ENCODE measurements at places on chromosomes 2 and 18.

- DNase-seq: no peak
Measured at GRCh38 chr18:36850527-36851201, 21.7 kb downstream of the KIAA1328 start.

DNA sequence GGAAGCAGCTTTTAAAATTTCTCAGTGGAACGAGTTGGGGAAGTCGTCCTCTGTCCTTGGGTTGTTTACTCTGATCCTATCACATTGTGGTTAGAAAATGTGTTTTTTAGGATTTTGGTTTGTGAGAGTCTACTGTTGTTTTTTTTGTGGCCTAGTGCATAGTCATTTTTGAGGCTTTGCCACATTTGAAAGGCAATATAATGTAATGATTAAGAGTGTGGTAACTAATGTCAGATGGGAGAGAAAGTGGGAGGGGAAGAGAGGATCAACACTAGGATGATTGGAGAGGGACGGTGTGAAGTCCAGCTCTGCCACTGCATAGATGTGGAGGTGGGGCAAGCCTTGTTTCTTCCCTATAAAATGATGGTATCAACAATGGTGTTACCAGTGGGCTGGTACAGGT is 8.5 kb downstream of the SP140L start:
- DNase-seq: no peak

DNA sequence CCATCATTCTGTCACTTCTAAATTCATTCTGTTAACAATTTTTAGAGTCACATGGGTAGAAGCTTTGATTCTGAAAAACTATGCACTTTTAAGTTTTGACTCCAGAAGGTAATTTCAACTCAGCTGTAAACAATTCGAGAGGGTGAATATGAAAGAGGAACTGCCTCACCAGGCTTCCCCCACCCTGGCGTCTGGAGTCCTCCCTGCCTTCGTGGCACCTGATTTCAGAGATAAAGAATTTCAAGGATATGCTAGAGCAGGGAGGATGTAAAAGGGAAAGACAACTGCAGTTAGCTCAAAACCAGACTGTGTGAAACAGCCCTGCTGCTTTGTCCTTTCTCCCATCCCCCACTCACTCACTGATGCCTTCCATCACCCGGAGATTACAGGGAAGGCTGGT is 40.7 kb downstream of the ONECUT2 start:
- no peak for DNase-seq

DNA sequence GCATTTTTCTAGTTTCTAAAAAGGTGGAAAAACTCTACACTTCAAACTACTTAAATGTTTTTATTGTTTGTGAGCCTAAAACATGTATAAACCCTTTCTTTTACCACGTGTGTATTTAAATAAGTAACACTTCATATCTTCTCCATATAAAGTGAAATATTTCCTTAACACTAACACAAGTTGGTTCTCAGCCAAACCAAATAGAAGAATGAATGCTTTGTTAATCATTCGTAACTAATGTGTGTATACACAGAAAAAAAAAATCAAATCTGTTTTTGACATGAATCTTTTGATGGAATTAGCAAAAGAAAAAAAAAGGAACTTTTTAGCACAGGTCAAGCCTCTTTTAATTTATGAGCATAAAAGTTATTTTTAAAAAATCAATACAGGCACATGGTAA is 89.3 kb downstream of the EHBP1 start:
- no peak for DNase-seq

GRCh38 chr2:176128172-176128981 is 1.1 kb upstream of the HOXD8 start:
- DNase-seq: no peak

DNA sequence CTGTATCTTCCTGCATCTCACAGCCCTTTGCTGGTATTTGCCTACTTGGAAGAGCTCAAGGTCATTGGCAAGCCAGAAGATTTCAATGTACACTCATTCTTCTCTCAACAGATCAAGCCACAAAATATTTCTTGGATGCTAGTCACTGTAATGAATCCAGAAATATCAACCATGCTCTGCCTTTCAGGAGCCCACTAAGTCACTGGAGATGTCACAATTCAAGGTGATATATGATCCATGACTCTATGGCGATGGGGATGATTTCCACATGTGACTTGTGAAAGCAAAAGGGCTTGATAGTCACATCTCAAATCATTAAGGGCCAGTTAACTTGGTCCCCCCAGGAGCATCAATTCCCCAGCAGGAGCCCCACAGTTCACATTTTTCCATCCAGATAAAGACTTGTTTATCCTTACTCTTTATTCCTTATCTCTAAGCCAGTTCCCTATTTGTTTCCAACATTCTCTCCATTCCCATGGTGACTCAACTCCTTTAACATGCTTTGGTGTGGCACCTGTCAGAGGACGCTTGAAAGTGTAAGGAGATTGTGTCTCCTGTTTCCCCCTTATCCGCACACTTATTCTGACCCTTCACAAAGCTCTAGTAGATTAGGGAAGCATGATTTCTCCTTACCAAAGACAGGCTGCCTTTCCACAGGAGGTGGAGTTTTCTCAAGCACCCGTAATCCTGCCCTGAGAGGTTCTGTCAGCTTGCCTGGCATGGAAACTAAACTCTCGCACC is 15.8 kb downstream of the PKDCC start:
- DNase-seq: no peak

DNA sequence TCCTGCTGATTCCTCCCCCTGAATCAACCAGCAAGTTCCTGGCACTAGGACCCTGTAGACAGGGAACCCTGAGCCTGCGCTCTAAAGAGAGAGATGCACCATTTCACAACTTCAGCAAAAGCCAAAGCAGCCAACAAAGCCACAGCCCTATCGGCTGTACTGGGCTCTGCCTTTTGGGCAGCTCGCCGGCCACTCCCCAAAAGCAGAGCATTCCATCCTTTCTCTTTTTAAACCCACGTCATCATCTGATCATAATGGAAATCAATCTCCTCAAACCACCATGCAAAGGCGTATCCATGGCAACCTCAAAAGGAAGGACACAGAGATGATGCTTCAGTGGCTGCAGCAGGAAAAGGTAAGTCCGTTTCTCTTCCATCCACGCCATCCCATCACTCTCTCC is 5.3 kb upstream of the DCTN1 start:
- no peak for DNase-seq

- no peak for DNase-seq
Measured at GRCh38 chr2:216086207-216086893, 4.6 kb downstream of the TMEM169 start.

- DNase-seq: no peak
Measured at GRCh38 chr2:217685255-217685605, 317.6 kb downstream of the TNS1 start.

DNA sequence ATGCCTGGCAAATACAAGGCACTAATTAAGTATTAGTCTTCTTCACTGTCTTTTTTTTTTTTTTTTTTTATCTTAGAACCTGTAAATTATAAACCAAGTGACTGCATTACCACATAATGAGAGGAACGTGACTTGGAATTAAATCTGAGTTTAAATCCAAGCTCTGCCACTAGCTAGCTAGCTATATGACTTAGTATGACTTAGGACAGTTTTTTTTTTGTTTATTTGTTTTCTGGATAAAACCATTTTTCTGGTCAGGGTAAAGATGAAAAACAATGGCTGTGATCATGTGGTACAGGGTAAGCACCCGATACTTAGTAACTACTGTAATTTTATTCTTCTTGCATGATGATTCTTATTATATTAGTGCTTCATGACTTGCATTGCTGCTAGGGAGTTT is 191.8 kb upstream of the LRRTM1 start:
- DNase-seq: no peak

DNA sequence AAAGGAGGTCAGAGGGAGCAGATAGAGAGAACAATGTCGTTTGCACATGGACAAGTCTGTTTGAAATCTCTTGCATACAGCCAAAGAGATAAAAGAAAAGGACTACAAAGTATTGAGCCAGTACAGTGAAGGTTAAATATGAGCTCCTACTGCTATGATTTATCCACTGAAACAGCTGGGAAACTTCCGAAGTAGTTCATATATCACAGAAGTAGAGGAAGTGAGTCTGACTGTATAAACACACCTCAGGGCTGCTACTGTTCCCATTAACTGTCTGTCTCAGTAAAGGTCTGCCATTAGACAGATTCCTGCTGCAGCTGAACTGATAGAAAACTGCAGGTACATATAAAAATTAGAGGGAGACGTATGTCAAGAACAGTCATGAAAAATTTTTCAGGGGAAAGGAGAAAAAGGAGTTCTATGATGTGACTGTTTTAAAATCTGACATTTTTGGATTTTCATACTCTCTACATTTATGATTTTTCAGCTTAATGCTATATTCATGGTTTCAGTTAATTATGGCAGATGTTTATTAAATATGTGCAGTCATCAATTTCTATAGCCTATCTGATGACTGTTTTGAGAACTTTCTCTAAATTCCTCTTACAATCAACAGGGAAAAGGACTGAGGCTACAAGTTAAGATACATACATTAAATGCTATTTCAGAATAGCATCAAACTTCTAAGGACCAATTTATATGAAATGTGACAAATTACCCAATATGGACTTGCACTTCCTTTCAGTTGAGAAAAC is 364.7 kb downstream of the ERBB4 start:
- DNase-seq: no peak

GRCh38 chr2:236317938-236318396 is 53.8 kb upstream of the ASB18 start:
- peak; percentile 38 for DNase-seq

GRCh38 chr2:2851806-2852777 is 521.0 kb upstream of the MYT1L start:
- no peak for DNase-seq

GRCh38 chr18:22470248-22471235 is 52.8 kb upstream of the CTAGE1 start:
- no peak for DNase-seq

GRCh38 chr18:35460736-35461161 is 37.0 kb downstream of the INO80C start:
- no peak for DNase-seq

- DNase-seq: no peak
Measured at GRCh38 chr2:199057936-199058335, 399.8 kb downstream of the SATB2 start.

- no peak for DNase-seq
Measured at GRCh38 chr2:229132236-229132635, 138.9 kb downstream of the PID1 start.

DNA sequence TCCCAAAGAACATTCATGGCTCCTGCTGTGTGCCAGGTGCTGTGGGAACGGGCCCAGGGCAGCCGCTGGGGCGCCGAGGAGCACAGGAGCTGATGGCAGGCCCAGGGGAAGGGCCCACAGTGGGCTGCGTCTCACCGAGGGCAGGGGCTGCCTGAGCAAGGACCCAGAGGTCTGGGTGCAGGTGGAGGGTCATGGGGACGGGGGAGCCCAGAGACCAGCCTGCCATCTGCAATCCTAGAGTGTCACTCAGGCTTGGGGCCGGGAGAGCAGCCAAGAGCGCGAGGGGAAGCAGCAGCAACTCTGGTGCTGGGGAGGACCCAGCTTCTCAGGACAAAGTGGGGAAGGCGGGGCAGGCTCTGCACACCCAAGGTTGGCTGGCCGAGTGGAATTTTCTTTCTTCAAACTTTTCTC is 207.4 kb downstream of the HDAC4 start:
- DNase-seq: no peak

GRCh38 chr2:46353509-46353908 is 56.3 kb downstream of the EPAS1 start:
- DNase-seq: no peak

DNA sequence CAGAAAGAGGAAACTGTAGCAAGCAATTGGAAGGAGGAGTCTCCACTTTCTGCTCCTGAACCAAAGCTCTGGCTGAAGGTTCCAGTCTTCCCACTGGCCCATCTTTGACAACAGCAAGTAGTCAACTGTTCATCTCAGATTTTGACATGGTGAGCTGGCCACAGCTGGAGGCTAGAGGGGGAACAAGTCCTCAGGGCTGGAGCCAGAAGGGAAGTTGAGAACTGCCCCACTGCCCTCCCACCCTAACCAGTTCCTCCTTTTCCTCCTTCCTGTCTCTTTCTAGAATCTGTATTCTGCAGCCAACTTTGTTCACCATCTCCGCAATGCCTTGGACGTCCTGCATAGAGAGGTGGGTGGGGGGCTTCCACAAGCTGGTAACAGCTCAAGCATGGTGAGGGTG is 105.8 kb downstream of the PLB1 start:
- no peak for DNase-seq
